ENCODE measurements at places on chromosomes 11 and 22.
A peak's percentile ranks its signal among the peaks of the same experiment; 100 is the strongest.

GRCh38 chr11:63670433-63671321 is 499 bp downstream of the ATL3 start:
- DNase-seq: peak; percentile 22

DNA sequence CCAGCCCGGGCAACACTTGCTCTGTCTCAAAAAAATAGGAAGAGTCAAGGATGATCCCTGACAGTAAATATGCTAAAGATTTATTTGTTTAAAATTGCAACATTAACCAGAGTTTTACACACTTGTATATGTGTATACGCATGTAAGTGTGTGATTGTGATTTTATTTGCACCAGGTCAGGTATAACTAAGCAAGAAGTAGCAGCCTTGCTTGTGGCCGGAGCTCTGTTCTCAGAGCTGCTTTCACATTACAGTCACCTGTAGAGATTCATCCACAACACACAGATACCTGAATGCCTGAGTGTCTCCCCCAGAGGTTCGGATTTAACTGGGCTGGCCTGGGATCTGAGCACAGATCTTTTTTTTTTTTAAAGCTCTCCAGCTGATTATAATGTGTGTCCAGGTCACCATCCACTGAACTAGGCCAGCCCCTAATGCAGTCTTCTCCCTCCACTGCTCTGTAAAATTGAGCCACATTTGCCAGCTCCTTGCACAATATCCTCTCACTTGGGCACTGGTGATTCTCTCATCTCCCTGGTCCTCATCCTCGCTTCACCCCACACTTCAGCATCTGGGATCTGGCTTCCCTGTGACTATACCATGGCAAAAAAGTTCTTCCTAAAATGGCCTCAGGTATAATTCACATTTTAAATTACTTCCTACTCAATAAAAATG is 48.3 kb downstream of the LIF start:
- no peak for DNase-seq

DNA sequence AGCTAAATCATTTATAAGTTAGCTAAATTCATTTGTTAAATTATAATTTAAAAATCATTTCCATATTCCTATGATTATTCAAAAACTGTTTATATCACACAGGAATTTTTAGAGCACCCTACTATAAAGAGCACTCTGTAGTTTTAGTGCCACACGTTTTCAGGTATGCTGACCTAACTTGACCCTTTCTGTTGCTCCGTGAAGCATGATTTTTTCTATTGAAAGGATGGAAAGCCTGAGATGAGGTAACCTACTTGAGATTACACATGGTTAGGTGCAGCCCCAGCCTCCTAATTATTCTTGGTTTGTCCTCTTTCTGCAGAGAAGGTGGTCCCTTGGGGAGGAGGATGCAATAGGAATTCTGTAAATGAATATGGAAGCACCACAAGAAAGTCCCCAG is 72.6 kb downstream of the PPFIBP2 start:
- DNase-seq: no peak

DNA sequence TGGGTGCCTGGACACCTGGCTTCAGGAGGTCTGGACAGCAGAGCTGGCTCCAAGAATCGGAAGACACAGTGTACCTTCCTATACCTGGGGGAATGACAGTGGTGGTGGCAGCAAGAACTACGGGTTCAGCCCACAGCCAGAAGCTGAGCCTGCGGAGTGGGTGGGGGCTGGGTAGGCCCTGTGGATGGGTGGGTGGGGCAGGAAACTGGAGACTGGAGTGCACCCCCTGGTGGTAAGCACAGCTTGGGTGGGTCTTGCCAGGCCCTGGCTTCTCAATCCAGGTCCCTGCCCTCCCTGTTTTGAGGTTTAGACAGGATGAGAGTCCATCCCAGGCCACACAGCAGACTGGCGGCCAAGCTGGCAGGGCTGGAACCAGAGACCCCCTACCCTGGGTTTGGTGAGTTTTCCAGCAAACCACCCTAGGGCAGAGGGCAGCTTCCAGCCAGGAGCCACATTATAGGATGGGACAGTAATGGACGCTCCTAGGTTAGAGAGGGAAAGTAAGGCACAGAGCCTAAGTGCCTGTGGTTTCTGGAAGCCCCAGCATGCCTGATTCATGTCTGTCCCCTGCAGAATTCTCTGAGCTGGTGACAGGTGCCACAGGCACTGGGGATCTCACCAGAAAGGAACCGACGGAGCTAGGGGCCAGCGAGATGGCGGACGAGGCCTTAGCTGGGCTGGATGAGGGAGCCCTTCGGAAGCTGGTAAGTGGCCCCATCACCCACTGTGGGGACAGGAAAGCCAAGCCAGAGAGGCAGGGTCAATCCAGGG is 1.7 kb downstream of the SMTN start:
- DNase-seq: no peak

- DNase-seq: peak; percentile 69
Observed at GRCh38 chr22:37051391-37052385, at the start of gene KCTD17. TSS of gene KCTD17 (plus strand) at chr22:37051742. CDS start at chr22:37051761, 19 bp downstream.

DNA sequence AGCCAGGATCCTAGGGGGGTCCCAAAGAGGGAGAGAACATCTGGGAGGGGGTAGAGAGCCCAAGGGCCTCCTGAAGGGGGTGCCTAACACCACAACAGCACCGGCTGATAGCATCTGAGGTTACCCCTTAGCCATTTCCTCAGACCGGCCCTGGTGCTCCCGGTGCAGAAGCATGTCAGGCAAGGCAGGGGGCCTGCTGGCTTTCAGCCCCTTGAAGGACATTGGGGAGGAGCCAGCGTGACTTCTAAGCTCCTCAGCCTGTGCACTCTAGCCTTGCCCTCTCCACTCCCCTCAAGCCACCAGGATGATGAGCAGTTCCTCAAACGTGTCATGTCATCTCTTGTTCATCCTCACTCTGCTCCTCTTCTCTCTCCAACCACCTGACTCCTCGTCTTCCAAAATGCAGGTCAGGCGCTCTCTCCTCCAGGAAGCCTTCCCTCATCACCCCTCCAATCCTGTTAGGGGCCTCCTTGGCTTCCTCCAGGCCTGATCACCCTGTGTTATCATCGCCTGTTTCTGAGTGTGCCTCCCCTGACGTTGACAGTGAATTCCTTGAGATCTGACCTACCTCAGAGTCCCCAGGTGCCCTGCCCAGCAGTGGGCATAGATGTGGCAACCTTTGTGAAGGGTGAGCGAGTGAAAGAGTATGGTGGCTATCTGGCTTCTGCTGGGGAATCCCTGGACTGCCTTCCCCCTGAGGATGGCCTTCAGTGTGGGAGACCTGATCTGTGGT is 6.1 kb downstream of the P2RY2 start:
- no peak for DNase-seq

DNA sequence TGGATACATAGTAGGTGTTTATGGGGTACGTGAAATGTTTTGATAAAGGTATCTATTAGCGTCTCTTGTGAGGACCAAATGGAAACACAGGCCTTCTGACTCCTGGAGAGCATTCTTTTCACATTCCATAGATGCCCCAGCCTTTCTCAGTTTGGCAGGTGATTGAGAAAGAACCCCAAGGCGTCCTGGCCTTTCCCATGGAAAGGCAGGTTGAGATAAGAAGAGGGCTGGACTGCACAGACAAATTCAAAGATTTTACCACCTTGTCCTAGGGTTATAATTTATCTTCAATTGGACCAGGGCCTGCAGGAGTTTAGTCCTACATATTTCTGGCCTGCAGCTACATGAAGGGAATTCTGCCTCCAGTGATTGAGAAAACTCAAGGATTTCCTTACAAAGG is 661 bp upstream of the OLFML1 start:
- DNase-seq: no peak

DNA sequence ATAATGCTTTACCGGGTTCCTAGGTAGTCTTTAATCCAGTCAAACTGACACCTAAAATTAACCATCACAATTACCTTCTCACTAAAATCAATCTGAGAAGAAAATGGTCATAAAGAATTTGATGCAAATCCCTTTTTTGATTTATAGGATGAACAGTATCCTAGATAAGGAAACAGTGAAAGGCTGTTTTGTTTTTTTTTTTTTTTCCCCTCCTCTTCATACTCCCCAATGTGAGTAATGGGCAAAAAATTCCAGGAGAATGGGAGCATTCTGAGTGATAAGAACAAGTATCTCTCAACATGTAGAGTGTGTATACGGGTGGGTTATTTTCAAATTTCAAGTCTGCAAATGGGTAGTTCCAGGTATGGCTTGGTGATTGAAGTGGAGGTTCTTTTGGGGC is 28.4 kb downstream of the GRAMD1B start:
- no peak for DNase-seq

GRCh38 chr11:16985297-16985696 is 28.9 kb downstream of the PLEKHA7 start:
- no peak for DNase-seq

DNA sequence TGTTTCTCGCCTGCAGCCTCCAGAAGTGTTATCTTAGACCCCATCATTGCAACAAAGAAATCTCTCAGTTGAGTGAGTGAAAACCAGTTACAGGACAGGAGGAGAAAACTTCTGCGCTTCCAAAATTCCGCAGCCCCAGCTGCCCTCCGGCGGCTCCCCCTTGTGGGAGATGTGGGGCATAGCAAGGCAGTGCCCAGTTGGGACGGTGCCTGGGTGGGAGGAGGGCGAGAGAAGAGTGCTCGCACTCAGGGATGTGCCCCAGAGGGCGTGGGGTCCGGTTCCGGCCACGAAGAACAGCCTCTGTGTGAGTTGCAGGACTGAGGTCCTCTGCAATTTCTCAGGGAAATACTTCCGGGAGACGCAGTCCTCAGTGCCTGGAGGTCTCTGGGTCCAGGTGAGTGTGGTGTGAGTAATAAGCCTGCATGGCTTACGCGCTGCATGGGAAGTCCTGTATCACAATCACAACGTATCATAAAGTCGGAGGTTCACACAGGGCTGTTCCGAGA is 87.0 kb upstream of the BLID start:
- no peak for DNase-seq

DNA sequence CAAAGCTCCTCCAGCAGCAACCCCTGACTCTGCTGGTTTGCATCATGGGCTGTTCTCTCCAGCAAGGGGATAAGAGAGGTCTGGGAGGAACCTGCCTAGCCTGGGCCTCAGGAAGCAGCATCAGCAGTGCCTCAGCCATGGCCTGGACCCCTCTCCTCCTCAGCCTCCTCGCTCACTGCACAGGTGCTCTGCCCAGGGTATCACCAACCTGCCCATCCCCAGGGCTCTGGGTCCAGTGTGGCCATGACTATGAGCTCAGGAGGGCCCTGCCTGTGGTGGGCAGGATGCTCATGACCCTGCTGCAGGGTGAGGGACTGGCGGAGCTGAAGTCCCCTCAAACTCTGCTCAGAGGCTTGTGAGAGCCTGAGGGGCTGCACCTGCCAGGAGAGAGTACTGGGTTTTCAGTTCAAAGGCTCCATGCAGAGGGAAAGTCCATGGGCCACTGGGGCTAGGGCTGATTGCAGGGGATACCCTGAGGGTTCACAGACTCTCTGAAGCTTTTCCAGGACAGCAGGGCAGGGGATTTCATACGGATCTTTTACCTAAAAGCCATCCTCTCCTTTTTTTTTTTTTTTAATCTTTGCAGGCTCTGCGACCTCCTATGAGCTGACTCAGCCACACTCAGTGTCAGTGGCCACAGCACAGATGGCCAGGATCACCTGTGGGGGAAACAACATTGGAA is 115.8 kb upstream of the IGLL5 start:
- no peak for DNase-seq

- DNase-seq: no peak
Observed at GRCh38 chr11:562046-562645, 1.4 kb downstream of the RASSF7 start.

- DNase-seq: no peak
Observed at GRCh38 chr11:119942583-119943297, 195.2 kb downstream of the TRIM29 start.

- DNase-seq: no peak
Observed at GRCh38 chr11:97202613-97203292, 812.9 kb downstream of the JRKL start.

- no peak for DNase-seq
Observed at GRCh38 chr11:73155102-73155501, 13.0 kb upstream of the FCHSD2 start.

GRCh38 chr22:27930331-27931060 is 11.4 kb upstream of the PITPNB start:
- DNase-seq: no peak

DNA sequence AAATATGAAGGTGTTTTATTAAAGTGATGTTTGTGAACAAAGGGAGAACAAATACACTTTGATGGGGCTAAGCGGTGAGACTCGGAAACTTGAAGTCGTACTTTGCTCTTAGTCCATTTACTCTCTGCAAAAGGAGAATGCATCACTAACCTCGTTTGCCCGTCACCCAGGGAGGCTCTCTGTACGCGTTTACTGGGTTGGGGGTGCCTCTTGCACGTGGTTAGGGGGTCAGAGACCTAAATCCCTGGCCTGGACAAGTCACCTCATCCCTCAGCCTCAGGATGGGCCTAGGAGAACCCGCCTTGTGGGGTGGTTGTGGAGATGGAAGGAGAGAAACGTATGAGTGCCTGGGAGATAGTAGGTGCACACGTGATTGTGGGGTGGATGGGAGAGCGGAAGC is 803 bp upstream of the IFT27 start:
- no peak for DNase-seq

- no peak for DNase-seq
Observed at GRCh38 chr22:33897448-33897835, 22.8 kb downstream of the LARGE1 start.

DNA sequence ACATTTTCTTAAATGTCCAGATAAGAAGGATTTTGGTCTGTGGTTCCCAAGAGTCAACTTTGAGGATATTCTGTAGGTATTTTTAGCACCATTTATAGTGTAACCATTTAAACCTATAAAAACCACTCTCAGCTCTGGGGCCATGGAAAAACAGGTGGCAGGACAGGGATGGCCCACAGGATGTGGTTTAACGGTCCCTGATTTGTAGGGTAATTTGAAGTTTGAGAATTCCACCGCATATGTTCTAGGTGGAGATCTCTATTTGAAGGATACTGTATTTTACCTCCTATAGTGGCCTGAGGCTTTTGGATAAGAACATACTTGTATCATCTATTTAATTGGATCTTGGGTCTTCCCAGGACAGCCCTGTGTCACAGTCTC is 62.4 kb upstream of the IGLL5 start:
- no peak for DNase-seq

DNA sequence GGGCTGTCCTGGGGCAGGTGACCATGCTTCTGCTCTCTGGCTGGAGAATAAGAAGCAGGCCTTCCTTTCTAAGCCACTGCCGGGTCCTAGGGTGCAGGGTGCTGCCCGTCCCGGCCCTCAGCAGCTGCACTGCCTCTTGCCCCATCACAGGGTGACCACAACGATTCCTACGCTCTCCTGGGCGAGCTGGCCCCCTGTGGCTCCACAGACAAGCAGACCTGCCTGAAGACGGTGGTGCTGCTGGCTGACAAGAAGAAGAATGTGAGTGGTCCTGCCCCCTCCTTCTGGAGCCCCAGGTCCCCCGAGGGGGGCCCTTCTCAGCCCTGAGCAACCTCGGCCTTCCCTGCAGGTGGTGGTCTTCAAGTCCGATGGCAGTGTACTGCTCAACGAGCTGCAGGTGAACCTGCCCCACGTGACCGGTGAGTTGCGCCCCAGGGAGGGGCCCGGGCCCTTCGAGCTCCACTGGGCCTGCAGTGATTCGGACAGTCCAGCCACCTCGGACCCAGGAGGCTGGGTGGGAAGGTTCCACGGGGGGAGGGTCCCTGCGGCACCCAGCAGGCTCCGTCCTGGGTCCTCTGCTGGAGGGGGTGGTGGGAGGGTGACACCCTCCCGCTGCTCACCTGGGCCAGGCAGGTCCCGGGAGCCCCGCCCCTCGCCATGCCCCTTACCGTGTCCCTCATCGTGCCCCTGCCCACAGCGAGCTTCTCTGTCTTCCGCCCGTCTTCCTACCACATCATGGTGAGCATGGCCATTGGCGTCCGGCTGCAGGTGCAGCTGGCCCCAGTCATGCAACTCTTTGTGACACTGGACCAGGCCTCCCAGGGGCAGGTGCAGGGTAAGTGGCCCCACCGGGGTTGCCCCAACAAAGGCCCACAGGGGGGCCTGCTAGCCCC is 8.3 kb downstream of the MUC2 start:
- DNase-seq: no peak

All from activated T-helper 9 cell treated with anti-CD3 and anti-CD28 coated beads, Interleukin-2, amount 50 U/mL, for 16 hours (primary cell).